ENCODE measurements at places on chromosomes 5 and 9. TPM values are rescaled to one million over a fixed set of nuclear protein-coding genes. Genes with fewer than 3 reads are reported as not detected.

CD14 gene
- total RNA-seq = 3.2 TPM

GPBP1 gene
- 78.0 TPM for total RNA-seq

WDR38 gene
- not detected for total RNA-seq

TNC gene
- 1.8 TPM for total RNA-seq

TAF7 gene
- total RNA-seq = 60.6 TPM

C5orf47 gene
- not detected for total RNA-seq

GFPT2 gene
- 0.68 TPM for total RNA-seq

IL7R gene
- total RNA-seq = 2.2 TPM

PCDHB2 gene
- 0.88 TPM for total RNA-seq

AQP3 gene
- 0.51 TPM for total RNA-seq

- DNase-seq = peak; percentile 14
Observed at GRCh38 chr9:133700819-133701320, 37.3 kb downstream of the SARDH start.

- DNase-seq = no peak
Observed at GRCh38 chr9:93024986-93025630, 33.4 kb upstream of the SUSD3 start.

- DNase-seq = peak; percentile 54
Observed at GRCh38 chr5:57817001-57817453, 334.4 kb upstream of the ACTBL2 start.

GRCh38 chr9:92649007-92649406 lies 20.9 kb downstream of the IPPK start:
- DNase-seq = no peak

GRCh38 chr9:2297771-2298170 lies 282.6 kb downstream of the SMARCA2 start:
- no peak for DNase-seq

DNA sequence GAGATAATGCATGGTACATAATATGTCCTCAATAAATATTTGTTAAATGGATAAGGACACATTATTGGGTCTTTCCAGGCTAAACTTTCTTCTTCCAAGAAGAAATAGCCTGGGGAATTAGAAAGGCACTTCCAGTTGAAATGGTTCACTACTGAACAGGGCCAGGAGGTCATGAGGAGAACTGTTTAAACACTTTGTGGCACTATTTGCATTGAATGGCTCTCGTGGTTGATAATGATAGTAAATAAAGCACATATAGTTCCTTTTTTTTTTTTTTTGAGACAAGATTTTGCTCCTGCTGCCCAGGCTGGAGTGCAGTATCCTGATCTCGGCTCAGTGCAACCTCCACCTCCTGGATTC lies 19.9 kb upstream of the CAST start:
- DNase-seq = no peak

DNA sequence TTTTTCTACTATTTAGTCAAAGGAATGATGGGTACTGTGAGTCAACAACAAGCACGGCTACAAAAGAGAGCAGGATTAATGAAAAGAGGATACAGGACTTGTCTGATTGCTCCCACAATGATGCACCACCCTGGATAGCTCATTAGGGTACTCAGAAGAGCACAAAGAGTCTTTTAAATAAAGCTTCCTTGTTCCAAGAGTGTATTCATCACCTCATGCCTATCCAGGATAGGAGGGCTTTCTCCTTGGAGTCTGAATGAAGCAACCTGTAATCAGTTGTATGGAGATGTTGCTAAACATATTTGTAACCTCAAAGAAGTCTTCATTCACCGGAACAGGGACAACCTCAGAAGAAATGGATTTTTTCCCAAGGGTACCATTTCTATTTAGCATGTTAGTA lies 219.5 kb upstream of the TMEM161B start:
- DNase-seq = no peak

DNA sequence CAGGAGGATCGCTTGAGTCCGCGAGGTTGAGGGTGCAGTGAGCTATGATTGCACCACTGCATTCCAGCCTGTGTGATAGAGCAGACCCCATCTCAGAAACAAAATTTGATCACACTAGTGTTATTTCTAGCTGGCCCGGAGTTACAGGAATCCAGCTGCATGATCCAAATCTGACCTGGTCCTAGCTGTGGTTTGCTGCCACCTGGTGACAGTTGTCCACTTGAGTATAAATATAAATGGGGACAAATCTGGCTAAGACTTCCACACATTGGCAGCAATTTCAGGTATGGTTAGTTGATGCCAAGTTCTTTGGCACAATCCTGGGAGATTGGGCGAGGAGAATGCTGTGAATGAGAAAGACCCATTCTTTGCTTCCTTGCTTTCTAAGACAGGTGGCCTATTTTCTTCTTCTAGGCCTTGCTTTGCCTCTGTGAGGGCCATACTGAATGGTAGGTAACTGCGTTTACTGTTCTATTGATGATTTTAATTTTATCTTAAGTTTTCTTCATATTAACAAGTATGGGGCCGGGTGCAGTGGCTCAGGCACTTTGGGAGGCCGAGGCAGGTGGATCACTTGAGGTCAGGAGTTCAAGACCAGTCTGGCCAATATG lies 35.4 kb downstream of the UBE2R2 start:
- DNase-seq = peak; percentile 85

GRCh38 chr5:119398727-119399466 lies 43.1 kb downstream of the TNFAIP8 start:
- no peak for DNase-seq

- no peak for DNase-seq
Observed at GRCh38 chr9:89817151-89817950, 212.5 kb downstream of the GADD45G start.

DNA sequence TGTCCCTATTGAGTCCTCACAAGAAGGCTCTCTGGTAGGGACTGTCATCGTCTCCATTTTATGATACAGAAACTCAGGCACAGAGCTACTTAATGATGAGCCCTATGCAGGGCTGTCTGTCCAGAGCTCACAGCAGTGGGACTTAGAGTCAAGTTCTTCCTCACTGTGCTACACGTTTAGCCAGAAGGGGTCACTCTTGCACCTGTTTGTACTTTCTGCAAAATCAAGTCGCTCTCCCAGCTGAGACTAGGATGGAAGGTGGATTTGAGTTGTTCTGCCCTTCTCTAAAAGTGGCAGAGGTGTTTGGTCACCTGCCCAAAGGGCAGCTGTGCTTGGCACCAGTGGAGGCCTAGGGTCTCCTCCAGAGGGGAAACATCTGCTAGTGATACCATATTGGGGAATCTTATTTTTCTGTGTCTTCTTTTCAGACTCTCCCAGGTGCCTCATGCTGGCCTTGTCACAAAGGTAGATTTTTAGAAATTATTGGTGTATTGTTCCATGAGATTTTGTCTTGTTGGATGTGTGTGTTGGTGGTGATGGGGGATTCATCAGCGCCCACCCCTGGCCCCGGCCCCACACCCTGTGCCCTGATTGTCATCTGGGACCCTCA lies 104.2 kb downstream of the PPARGC1B start:
- peak; percentile 96 for DNase-seq

- no peak for DNase-seq
Observed at GRCh38 chr5:62812621-62813255, 234.1 kb downstream of the LRRC70 start.

DNA sequence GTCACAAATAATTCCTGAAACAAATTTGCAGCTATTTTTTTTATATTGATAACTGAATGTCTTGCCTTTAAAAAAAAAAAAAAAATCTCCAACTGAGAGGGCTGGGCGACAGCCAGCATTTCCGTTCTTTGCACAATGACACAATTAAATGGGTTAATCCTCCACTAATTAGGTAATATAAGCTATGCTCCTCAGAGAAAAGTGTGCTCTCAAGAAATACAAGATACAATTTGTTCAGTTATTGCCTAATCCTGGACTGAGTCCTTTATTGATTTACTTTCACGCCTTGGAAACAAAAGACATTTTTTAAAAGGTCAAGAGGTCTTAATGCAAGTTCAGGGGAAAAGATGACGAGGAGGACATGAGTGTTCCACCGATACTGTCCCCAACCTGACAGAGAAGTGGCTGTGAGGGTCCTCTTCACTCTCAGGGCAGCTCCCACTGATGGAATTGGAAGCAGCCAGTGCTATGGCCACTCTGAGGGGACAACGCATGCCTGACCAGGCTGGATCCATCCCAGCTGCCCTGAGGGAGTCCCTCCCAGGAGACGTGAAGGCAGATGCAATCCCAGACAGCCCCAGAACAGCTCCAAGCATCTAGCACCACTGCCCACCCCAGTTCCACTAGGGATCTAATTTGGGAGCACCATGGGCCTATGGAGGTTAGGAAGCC lies 220.7 kb downstream of the GNA14 start:
- no peak for DNase-seq

DNA sequence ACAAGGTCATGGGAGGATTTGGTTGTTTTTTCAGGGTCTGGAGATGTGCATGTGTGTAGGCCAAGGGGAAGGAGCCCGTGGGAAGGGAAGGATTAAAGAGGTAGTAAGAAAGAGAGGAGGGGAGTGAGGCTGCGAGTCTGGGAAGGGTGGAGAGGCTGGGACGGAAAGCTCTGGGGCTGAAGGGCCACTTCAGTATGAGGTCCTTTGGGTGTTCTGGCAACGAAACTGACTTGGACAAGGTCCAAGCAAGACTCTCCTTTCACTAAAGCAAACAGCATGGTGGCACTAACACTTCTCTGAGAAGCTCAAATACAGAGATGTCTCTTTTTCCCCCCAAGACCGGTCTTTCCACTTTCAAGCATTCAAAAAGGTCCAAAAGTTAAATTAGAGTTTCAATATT lies 394.5 kb downstream of the ARHGEF28 start:
- no peak for DNase-seq

DNA sequence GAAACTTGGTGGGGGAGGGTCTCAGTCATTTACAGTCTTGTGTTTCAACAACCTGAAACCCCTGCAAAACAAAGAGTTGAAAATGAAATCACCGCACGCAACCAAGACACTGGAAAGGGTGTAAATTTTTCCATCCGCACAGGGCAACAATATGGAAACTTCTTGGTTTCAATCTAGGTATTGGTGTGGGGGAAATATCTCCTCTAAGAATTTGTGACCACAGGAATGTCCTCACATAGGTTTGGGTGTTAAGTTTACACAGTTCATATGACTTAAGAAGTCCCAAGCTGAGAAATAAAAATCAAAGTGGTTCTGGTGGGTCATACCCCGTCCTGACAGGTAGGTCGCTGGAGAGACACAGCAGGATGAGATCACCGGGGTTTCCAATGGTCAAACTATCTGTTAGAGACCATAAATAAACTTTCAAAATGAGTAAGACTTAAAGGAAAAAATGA lies 51.9 kb upstream of the PIP5K1B start:
- no peak for DNase-seq

- DNase-seq = no peak
Observed at GRCh38 chr9:90546200-90546599, 96.4 kb downstream of the DIRAS2 start.

- no peak for DNase-seq
Observed at GRCh38 chr5:9350301-9350797, 195.5 kb downstream of the SEMA5A start.

GRCh38 chr5:74850789-74851425 lies 15.3 kb downstream of the FAM169A start:
- no peak for DNase-seq

GRCh38 chr9:74554751-74555419 lies 57.8 kb downstream of the RORB start:
- no peak for DNase-seq

DNA sequence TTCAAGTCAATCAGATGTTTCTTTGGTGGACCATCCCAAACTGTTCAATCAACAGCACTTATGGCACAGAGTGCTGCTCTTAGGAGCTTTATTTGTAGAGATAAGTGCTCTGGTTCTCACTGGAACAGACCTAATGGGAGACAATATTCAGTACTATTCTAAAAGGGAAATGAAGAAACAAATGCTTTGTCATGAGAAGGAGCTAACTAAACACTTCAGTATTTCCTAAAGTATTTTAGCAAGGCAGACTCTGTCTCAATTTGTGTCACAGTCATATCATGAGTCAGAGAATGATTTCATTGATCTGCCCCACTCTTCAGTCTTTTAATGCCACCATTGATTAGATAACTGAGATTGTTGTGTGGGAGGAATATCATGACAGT lies 175.3 kb downstream of the SLF1 start:
- peak; percentile 47 for DNase-seq

- no peak for DNase-seq
Observed at GRCh38 chr9:73137914-73138313, 13.8 kb upstream of the ANXA1 start.

DNA sequence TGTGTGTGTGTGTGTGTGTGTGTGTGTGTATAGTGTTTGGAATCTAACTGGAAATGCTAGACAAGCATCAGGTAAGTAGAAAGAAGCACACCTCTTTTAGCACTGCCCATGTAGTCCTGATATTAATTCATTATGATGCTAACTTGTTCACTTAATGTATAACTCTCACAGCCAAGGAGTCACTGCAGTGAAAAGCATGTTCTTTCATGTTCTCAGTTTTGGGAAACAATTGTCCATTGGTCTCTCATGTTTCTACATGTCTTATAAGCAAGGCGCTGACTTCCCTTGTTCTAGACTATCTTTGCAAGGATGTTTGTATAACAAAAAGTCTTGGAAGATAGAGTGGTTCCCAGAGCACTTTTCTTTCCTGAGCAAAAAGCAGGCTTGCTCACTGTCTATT lies 148.8 kb upstream of the TNPO1 start:
- no peak for DNase-seq

GRCh38 chr9:85730916-85731630 lies 10.7 kb downstream of the AGTPBP1 start:
- no peak for DNase-seq

DNA sequence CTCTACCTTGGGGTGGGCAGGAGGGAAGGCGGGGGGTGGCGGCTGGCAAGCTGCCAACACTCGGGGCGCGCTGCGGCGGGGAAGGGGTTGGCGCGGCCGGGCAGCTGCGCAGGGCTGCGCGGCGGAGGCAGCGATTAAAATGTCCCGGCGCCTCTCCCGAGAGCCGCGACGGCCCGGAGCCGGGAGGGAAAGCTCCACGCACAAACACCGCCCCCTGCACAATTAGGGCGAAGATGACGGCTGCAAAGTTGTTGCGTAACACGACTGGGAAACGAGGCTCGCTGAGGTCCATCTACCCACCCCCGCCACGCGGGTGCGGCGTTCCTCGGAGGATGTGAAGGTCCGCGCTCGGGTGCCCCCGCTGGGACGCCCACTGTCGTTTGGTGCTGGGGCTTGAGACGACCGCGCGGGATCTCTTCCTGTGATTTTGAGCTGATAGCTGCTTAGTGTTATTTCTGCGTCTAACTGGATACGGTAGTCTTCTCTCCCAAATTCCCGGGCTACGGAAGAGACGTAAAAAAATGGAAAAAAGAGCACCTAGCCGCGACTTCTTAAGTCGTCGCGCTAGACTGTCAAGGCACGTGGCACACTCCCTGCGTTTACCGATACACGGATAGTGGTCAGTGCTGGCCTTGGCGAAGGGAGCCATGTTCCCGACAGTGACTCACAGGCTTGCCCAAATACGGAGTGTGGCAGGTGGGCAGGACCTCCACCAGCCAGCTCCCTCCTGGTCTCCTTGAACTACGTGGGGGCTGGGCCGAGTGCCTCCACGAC lies 958 bp upstream of the NFIL3 start:
- DNase-seq = peak; percentile 75

- no peak for DNase-seq
Observed at GRCh38 chr9:130206579-130206978, 34.4 kb downstream of the NCS1 start.

Measured in dermis blood vessel endothelial cell (primary cell).